Stimulated activated CD4-positive, alpha-beta T cell treated with anti-CD3 and anti-CD28 coated beads, Interleukin-4, amount 100 ng/mL, for 1 hour (primary cell): ENCODE measurements at places on chromosomes 5 and 9.

DNA sequence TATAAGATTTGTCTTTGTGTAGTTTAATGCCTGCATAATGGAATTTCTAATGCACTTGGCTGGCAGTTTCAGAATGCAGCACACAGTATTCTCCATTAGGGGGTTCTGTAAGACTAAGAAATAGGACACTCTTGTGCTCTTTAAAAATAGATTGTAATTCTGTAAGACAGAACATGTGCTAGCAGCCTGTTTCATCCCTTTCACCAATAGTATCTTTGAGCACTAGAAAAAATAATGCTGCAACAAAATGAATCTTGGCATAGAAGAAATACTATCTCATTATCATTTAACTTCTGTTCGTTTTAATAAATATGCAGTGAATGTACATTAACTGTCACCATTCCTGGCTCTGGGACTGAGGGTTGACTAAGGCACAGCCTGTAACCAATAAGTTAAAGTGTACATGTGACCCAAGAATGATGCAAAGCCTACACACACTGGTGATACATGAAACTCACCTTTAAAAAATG lies 23.8 kb upstream of the ZNF622 start:
- DNase-seq, result no peak

GRCh38 chr5:142758062-142758795 lies 11.9 kb upstream of the ARHGAP26 start:
- DNase-seq, result no peak

- no peak for DNase-seq
Observed at GRCh38 chr9:17216646-17217045, 81.8 kb downstream of the CNTLN start.

- DNase-seq, result no peak
Observed at GRCh38 chr9:99361817-99362216, 139.7 kb downstream of the SEC61B start.

GRCh38 chr5:52010454-52010853 lies 627.2 kb downstream of the ISL1 start:
- no peak for DNase-seq

DNA sequence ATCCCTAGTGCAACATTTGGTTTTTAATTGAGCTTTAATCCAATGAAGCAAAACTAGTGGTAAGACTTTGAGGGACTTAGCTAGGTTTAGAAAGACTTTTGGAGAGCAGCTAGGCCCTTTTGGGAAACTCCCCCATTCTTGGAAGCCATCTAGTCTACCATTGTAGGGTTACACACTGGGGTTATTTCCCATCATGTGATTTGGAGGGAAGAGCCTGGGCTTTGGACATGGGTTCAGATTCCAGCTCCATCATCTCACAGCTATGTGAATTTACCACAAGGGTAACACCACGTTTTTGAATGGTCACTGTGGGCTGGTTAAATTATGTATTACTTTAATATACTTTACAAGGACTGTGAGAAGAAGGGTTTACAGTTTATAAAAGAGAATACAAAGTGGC lies 18.3 kb upstream of the TNFSF15 start:
- DNase-seq, result no peak

- DNase-seq, result no peak
Observed at GRCh38 chr5:2269656-2270055, 386.9 kb upstream of the IRX4 start.

- no peak for DNase-seq
Observed at GRCh38 chr5:73640861-73641320, 14.9 kb downstream of the ARHGEF28 start.

DNA sequence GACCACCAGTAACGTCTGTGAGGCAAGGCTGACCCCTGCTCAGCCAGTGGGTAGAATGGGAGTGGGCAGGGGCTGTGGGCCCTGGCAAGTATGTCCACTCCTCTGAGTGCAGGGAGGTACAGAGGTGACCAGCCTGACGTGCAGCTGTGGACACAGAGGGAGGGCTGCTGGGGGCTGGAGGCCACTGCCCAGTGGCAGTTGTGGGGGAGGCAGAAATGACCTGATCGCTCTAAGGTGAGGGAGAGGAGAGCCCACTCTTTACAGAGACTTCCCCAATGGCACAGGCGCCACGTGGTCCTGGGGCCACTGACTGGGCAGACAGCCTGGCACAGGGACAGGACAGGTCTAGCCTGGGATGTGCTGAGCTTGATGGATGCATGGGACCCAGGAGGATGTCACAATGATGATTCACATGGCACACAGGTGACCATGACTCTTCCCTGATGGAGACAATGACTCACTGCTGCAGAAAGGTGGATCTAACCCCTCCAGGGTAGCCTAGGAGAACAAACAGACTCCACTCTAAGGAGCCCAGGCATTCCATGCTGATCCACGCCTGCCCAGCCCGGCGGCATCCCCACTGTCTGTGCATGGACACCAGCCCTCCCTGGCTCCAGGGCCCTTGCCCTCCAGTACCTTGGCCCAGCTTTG lies 7.7 kb downstream of the LPCAT1 start:
- DNase-seq, result no peak

DNA sequence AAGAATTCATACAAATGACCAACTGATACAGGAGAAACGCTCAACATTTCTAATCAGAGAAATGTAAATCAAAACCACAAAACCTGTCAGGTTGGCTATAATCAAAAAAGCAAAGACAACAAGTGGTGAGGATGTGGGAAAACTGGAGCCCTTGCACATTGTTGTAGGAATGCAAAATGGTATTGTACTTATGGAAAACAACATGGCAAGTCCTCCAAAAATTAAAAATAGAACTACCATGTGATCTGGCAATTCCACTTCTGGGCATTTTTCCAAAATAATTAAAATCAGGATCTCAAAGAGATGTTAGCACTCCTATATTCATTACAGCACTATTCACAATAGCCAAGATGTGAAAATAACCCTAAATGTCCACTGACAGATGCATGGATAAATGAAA lies 76.1 kb downstream of the FNIP1 start:
- DNase-seq, result no peak

- DNase-seq, result no peak
Observed at GRCh38 chr9:96052686-96053085, 177.2 kb downstream of the ERCC6L2 start.

- DNase-seq, result no peak
Observed at GRCh38 chr5:39426746-39427105, 1.9 kb upstream of the DAB2 start.

DNA sequence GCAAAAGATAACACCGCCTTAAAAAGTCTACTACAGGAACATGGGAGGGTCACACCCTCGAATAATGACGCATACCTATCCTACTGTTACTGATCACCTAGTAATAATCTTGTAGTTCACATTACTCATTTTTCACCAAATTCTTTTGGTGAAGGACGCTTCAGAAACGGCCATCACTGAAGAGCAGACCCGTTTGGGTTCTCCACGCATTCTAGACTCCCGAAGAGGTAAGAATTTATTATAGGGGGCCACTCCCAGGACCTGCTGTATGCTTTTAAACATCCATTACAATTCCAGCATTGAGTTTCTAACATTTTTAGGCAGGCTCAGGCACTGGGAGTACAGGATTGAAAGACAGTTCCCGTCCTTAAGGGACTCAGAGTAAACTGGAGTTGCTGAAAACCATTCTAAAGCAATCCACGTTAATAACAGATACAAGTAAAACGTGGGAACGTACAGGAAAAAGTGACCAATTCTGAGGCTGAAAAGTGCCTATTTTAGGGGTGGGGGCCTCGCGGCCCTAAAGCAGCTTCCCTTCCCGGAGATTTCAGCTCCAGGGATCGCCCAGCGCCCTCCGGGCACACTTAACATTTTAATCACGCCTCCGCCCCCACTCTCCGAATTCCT lies at the start of gene FER:
Gene FER, plus strand, starts transcription at position 124 of the 627 bp plus-strand sequence. CDS start 50,286 bp downstream, outside the sequence.
- peak; percentile 7 for DNase-seq

DNA sequence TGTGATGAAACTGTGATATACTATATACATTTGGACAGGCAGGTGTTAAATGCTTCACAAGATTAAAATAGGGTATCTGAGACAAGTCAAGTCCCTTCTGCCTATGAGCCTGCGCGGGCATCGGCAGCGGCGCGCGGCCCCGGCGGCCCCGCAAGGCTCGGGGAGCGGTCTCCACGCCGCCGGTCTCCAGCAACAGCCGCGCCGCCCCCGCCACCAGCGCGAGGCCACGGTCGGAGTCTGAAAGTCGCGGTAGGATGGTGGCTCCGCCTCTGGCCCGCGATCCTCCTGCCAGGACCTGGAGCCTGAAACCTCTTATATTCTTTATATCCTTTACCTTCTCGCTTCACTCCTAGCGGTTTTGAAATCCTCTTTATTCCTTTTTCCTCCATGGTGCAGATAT lies 99.4 kb downstream of the INSL6 start:
- no peak for DNase-seq

GRCh38 chr9:135960411-135961276 lies 529 bp downstream of the UBAC1 start:
- DNase-seq, result no peak

- DNase-seq, result no peak
Observed at GRCh38 chr5:136726506-136726905, 361.2 kb upstream of the TRPC7 start.

DNA sequence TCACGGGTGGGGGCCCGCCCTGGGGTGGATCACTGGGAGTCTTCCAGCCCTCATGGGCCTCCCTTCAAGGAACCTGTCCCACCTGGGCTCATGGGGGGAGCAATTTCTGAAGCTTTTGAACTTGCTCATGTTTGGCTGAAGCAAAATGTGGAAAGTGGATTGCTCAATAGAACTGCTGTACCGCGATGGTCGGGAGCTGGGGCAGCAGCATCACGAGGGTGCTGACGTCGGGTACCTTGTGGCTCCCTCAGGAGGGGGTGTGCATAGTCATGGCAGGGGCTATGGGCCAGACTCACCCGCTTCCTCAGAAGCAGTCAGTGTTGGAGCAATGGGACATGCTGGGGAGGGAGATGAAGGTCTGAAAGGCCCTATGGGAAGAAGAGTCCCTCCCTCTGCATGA lies 57.9 kb downstream of the PRRT1B start:
- DNase-seq, result no peak

DNA sequence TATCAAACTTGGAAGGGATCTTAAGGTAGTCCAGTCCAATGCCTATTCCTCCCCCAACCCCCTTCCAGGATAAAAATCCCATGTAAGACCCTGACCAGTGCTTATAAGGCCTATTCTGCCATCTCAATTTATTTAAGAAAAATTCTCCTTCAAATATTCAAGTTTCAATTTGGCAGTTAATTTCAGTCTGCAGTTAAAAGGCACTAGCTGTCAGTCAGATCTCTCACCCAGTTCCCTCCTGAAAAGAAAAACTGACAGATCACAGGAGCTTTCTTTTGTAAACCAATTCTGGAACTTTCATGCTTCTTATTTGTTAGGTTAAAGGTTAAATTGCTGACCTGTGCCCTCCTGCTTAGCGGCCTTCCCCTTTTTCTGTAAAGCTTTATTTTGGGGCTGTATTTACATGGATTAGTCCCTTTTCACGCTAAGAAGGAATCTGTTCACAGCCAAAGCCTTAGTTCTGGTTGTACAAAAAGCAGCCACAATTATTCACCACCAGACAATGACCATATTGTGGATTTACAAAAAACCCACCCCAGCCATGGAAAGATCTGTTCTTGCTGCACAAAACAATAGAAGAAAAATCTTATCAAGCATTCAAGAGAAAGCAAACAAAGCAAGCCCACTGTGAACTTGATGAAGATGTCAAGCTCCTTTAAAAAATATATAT lies 68.7 kb downstream of the DENND1A start:
- DNase-seq, result no peak

- DNase-seq, result no peak
Observed at GRCh38 chr9:34797367-34797766, 87.4 kb upstream of the CCL21 start.

DNA sequence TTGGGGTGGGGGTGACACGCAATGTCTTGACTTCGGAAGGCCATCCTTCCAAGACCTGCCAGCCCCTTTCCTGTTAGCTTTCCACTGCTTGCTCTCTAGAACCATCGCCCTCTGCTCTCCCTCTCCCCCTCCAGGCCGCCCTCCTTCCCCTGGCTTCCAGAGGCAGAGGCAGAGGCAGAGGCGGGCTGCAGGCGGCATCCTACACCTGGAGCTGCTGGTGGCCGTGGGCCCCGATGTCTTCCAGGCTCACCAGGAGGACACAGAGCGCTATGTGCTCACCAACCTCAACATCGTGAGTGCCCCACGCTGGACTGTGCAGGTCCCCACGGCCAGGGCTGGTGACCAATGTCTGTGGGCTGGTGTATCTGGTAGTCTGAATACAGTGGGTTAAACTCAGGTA lies 2.0 kb downstream of the ADAMTS13 start:
- DNase-seq, result no peak

DNA sequence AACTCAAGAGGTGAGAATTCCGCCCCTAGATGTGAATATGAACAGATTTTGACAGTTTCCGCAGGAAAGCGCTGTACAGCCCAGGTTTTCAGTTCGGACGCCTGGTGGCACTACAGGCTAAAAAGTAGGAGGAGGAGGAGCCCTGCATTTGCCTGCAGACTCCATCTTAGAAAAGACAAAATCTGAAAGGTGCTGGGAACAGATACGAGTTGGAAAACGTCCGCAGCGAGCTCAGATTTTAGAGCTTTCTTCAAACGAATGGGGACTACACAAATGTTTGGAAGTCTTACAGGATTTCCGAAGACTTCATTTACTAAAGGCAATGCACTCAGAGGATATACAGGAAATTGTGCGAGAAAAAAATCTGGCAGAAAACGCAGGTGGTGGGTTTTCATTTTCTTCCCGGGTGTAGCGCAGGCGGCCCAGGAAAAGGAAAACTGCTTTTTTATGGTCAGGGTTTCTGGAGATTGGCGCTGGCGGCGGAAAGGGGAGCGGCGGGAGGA lies 9.9 kb upstream of the PCDHB2 start:
- DNase-seq, result peak; percentile 26

DNA sequence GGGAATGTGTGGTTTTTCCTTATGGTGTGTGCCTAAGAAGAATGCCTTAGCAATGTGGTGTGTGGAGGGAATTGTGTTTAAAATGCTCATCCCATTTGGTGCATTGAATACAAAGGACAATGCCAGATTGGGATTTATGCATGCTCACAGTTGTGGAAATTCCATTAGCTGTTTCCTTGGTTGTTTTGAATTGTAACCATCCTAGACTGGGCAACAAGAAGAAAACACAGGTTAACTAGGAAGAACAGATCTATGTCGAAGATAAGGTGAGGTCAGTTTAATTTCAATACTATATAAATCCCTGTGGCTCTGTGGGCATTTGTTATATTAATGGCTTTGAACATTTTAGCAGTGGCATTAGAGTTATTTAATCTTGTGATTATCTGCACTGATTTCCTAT lies 266.8 kb downstream of the MAT2B start:
- no peak for DNase-seq

GRCh38 chr5:14257995-14258403 lies 114.9 kb downstream of the TRIO start:
- no peak for DNase-seq

- DNase-seq, result no peak
Observed at GRCh38 chr5:159409801-159410200, 79.5 kb upstream of the IL12B start.

DNA sequence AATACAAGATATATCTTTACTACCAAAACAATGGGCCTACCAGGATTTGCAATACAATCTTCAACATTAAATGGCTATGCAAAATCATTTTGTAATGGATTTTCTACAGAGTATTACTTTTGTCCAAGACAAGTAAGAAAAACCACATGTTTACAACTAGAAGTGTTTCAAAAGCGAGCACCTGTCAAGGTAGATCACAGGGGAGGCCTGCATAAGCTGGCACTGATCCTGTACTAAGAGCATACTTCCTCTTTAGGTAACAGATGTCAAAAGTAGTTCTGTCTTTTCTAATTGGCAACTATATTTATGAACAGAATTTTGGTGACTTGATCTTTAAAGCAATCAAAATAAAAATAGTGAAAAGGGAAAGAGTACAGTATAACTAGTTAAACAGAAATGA lies 249.0 kb downstream of the MLLT3 start:
- DNase-seq, result no peak
